ENCODE measurements at places on chromosomes 2 and 18.
A peak's percentile ranks its signal among the peaks of the same experiment; 100 is the strongest.

GRCh38 chr2:231879216-231879615, 47.0 kb downstream of the NPPC start:
- no peak for DNase-seq

- DNase-seq, result no peak
Observed at GRCh38 chr2:169906731-169907130, 79.5 kb downstream of the UBR3 start.

- no peak for DNase-seq
Observed at GRCh38 chr2:45987856-45988255, 309.4 kb upstream of the EPAS1 start.

- DNase-seq, result no peak
Observed at GRCh38 chr2:31992025-31992579, 18.7 kb downstream of the MEMO1 start.

DNA sequence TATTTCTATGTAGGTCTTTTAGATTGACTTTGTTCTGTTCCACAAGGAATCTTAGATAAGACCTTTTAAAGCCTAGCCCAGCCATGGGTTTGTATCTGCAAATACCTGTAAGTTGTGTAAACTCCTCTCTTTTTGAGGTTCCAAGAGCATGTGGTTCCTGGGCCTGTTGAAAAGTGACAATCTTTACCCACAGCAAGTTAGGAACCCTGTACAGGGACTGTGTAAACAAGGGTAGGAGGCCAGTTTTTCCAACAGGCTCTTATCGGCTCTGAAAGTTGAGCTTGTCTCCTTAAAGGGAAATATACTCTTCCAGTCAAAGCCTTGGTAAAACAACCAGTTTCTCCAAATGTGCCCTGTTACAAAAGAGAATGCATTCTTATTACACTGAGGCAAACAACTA, 15.3 kb upstream of the ASXL3 start:
- DNase-seq, result no peak

GRCh38 chr2:60046529-60046928, 506.9 kb downstream of the BCL11A start:
- DNase-seq, result no peak

DNA sequence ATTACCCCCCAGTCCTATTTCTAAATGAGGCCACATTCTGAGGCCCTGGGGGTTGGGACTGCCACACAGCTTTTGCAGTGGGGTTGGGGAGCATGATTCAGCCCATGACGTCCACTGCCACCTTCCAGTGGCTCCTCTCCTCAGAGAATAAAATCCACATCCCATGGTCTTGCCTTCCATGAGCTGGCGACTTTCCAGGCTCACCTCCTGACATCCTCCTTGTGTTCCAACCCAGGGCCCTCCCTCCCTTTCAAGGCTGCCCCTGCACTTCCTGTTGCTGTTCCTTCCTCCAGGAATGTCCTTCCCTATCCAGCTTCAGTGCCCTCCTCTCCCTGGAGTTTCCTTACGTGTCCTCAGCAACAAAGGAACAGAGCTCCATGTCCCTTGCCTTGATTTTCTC, 187.3 kb upstream of the ID2 start:
- no peak for DNase-seq

DNA sequence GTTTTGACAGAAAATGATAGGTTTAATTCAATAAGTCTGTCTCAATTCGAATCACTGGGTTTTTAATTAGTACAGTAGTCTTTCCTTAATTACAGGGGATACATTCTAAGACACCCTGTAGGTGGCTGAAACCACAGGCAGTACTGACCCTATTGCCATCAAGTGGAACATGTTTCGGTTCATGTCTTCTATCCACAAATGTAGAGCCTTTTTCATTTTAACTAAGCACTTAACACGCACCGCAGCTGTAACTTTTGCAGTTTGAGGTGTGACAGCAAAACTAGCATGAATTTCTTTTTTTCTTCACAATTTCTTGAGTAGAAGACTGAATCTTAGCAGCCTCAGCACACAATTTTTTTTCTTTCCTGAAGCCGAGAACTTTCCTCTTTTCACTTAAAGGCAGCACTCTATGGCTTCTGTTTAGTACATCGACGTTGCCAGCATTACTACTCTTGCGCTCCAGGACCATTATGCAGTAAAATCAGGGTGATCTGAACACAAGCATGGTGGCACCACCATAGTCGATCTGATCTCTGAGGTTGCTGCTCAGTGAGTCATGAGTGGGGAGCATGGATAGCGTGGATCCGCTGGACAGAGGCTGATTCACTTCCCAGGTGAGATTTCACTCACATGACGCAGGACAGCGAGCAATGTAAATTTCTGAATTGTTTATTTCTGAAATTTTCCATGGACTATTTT, 805.1 kb downstream of the RNF144A start:
- DNase-seq, result no peak

DNA sequence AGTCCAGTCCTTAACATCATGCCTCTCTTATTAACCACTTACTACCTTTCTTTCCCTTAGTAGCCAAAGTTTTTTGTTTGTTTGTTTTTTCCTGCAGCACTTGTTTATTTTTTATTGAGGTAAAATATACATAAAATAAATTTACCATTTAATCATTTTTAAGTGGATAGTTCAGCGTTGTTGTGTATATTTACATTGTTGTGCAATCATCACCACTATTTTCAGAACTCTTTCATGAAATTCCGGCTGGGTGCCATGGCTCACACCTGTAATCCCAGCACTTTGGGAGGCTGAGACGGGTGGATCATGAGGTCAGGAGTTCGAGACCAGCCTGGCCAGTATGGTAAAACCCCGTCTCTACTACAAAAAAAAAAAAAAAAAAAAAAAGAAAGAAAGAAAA, 38.1 kb upstream of the LHCGR start:
- DNase-seq, result no peak

GRCh38 chr2:11984316-11985158, 238.1 kb downstream of the LPIN1 start:
- DNase-seq, result no peak

- no peak for DNase-seq
Observed at GRCh38 chr2:28368357-28368798, 24.3 kb upstream of the FOSL2 start.

DNA sequence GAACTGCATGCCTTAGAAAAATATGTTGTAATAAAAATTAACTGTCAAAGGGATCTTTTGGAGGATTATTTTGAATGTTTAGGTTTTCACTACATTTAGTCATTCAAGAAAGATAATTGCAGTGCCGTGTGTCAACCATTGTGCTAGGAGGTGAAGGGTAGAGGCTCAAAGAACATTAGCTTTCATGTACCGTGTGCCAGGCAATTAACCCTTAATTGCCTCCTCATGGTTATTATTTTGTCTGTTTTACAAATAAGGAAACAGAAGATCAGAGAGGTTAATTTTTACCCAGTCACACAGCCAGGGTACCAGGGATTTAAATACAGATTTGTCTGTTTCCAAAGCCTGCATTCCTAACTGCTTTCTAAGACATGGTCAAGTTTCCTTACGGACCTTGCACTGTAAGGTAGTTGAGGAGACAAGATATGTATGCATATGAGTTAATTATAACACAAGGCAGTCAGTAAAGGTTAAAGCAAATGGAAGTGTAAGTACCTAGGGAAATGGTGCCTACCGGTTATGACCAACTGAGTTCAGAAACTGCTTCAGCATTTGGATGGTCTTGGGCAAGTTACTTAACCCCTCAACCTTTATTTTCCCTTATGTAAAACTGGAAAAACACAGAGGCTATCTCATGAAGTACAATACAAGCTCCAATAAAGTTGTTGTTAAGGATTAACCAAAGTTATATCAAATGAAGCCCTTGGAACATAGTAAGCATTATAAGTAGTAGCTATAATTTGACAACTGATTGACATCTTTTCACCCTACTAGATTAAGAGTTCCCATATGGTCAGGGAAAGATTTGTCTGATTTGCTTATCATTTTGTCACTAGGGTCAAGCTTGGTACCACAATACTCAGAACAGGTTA, 434.9 kb downstream of the MBD2 start:
- no peak for DNase-seq

GRCh38 chr2:12415536-12415935, 301.2 kb upstream of the TRIB2 start:
- no peak for DNase-seq

GRCh38 chr2:96083989-96084857, 32.1 kb downstream of the ADRA2B start:
- DNase-seq, result no peak

DNA sequence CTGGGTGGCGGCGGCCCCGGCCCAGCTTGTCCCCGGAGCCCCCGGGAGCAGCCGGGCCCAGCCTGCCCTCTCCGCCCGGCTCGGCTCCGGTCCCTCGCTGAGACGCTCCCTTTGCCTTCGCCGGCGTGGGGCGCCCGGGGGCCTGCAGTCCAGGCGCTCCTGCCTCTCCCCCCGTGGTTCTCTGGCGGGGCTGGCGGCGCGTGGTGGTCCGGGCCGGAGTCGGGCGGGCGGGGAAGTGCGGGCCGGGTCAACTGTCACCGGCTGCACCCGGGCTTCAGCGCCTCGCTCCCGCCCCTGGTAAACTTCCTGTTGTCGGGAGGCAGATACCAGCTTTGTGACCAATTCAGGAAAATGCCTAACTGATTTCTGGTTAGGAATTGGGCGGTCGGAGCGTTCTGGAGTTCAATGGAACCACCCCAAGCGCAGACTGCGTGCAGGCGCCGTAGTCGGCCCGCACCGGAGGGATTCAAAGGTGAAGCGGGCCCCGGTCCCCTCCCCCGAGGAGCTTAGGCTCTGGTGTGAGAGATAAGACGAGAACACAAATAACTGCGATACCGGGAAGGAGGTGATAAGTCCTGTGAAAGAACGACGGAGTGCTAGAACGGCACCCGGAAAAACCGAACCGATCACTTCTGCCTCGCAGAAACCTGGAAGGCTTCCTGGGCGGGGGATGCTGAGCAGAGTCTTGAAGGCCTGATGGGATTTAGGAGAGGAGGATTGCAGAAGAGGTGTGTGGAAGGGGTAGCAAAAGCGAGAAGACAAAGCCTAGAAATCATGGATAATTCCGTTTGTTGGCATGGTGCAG, 891 bp downstream of the CAB39 start:
- DNase-seq, result no peak

DNA sequence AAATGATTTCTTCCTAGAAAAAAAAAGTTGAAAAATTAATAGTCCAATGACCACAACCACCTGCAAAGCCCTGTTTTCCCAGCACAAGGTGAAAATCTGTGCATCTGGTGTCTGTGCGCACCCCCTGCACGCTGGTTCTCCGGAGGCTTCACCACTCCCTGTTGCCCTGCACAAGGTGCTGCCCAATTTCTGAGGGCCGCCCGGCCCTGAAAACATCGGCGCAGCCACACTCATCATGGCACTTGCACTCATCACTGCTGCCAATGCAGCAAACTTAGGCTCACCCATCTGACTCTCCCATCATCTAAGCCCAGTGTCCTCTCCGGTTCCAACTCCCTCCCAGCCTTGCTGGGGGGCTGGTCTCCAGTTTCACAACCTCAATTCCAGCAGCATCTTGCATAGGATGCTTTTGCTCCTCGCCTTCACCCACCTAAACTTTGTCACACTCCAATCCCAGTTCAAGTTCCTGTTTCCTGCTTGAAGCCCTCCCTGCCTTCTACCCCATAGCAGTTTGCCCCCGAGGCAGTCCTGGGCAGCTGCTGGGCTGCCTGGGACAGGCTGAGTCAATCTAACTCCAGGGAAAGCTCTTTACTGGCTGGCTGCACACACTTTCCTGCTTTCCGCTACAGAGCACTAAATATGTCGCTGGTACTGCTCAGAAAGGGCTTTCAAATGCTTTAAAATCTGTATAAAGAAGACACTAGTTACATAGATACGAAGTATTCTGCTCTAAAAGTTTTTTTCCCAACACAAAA, 522.5 kb upstream of the ID2 start:
- DNase-seq, result no peak

- no peak for DNase-seq
Observed at GRCh38 chr2:144377914-144378313, 142.0 kb downstream of the ZEB2 start.

DNA sequence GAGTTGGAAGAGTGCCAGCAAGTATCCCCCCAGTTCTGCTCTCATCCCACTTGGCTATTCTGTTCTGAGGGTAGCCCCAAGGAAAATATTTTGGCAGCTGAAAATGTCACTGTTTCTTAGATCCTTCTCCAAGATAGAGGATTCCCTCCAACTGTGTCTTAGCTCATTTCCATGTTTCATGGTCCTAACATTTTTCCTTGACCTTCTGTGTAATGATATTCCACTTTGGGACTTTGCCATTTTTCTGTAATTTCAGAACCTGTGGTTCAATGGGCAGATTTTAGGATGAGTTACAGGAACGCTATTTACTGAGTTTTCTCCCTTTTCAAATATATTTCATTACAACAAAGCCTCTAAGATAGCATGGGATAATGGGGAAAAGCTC, 34.7 kb downstream of the NHEJ1 start:
- DNase-seq, result no peak

DNA sequence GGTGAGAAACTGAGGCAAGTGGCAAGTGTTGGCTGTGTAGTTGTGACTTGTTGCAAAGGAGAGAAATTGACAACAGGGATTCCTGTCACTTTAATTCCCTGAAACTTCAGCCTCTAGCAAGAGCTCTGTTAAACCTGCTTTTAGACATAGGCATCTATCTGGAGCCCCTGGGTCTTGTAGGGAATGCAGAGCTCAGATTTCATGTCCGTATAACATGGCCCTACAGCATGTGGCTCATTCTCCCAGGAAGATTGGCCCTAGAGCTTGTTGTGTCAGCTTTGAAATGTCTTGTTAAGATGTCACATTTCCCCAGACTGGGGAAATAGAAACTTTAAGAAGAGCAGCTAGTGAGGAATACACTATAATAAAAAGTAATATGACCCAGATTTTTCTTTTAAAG, 115.8 kb downstream of the POLE4 start:
- no peak for DNase-seq

GRCh38 chr2:19409046-19409445, 50.6 kb upstream of the OSR1 start:
- DNase-seq, result no peak

- DNase-seq, result no peak
Observed at GRCh38 chr2:237726401-237726830, 72.2 kb upstream of the RBM44 start.

- DNase-seq, result no peak
Observed at GRCh38 chr2:173821451-173821850, 143.7 kb downstream of the SP3 start.

- no peak for DNase-seq
Observed at GRCh38 chr2:152693033-152693432, 24.2 kb downstream of the PRPF40A start.

DNA sequence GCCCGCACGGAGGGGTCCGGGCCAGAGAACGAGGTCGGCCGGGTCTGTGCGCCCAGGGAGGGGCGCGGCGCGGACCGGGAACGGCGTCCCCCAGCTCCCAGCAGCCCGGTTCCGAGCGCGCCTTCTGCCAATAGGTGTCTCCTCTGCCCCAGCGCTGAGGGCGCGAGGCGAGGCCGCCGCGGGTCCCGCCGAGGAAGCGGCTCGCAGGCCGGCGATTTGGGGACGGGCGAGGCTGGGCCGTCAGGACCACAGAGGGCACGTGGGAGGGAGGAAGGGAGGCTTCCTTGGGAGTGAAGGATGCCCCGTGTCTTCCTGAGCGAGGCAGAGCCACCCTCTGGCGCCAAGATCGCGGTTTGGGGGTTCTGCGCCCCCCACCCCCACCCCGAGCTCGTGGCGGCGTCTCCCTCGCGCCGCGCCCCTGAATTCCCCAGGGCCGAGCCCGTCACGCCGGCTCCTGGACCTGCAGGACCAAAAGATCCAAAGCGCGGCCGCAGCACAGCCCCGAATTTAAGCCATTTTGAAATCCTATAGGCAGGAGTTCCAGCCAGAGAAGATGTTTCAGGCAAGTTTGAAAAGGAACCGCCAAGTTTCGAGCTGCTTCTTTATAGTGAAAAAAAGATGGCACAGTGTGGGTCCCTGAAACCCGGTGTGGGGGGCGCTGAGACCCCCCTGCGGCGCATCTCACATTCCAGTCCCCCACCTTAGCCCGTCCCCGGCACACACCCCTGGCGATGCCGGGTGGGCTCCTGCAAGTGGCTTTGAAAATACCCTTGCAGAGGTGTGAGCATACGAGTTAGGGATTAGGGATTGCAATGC, 909 bp downstream of the NFATC1 start:
- peak; percentile 36 for DNase-seq
